Left renal pelvis (tissue), 4 donors: ENCODE measurements at places on chromosomes 5 and 9. TPM values are rescaled to one million over a fixed set of nuclear protein-coding genes. Genes with fewer than 3 reads are reported as not detected.

The NAIF1 gene
- polyA plus RNA-seq: 12.0 TPM

The ZDHHC11B gene
- polyA plus RNA-seq: 7.7 TPM

The BAAT gene
- 0.33 TPM for polyA plus RNA-seq

The PDCD1LG2 gene
- polyA plus RNA-seq: 0.37 TPM

The SLCO6A1 gene
- not detected for polyA plus RNA-seq

The TSSK1B gene
- polyA plus RNA-seq: not detected

The PCDHGB3 gene
- 2.8 TPM for polyA plus RNA-seq

The PLK2 gene
- polyA plus RNA-seq: 132 TPM

The ZNF454 gene
- polyA plus RNA-seq: 5.8 TPM

The MED10 gene
- 40.5 TPM for polyA plus RNA-seq

The HRCT1 gene
- polyA plus RNA-seq: 0.50 TPM

The CLIC3 gene
- 0.34 TPM for polyA plus RNA-seq

The PCDHB6 gene
- polyA plus RNA-seq: 3.1 TPM

The MYMK gene
- polyA plus RNA-seq: not detected

The CCNI2 gene
- polyA plus RNA-seq: 3.8 TPM

The GRM6 gene
- polyA plus RNA-seq: 1.4 TPM

The NELFB gene
- 51.8 TPM for polyA plus RNA-seq

The ATG10 gene
- 11.5 TPM for polyA plus RNA-seq

The SLC1A3 gene
- polyA plus RNA-seq: 3.0 TPM

The CCIN gene
- polyA plus RNA-seq: 0.47 TPM
